Spinal cord (tissue), 10 donors: ENCODE measurements at places on chromosomes 7 and 10. TPM values are rescaled to one million over a fixed set of nuclear protein-coding genes. Genes with fewer than 3 reads are reported as not detected.

The FAM25A gene
- not detected for total RNA-seq

The ATP6V1F gene
- 82.8 TPM for total RNA-seq

The UNCX gene
- total RNA-seq: 0.69 TPM

The TDRD1 gene
- total RNA-seq: 1.9 TPM

The STAM gene
- 29.9 TPM for total RNA-seq

The ATP6V0A4 gene
- 1.3 TPM for total RNA-seq

The NKX2-3 gene
- total RNA-seq: not detected

The EIF5AL1 gene
- total RNA-seq: 0.10 TPM

The CCDC172 gene
- total RNA-seq: not detected

The NME8 gene
- 0.59 TPM for total RNA-seq

The GLUD1 gene
- total RNA-seq: 591 TPM

The AKR1C4 gene
- not detected for total RNA-seq

The SH2B2 gene
- 4.1 TPM for total RNA-seq

The LRRD1 gene
- 0.39 TPM for total RNA-seq

The HPS1 gene
- total RNA-seq: 27.2 TPM

The SPDYE6 gene
- total RNA-seq: not detected

The TRPV5 gene
- 0.11 TPM for total RNA-seq

The STEAP4 gene
- 0.28 TPM for total RNA-seq

The TSPAN12 gene
- 16.8 TPM for total RNA-seq

The OR6V1 gene
- not detected for total RNA-seq

The PTN gene
- 566 TPM for total RNA-seq

The CDNF gene
- 2.9 TPM for total RNA-seq

The JMJD1C gene
- 136 TPM for total RNA-seq

The NEUROG3 gene
- not detected for total RNA-seq

The INSYN2A gene
- total RNA-seq: 10.2 TPM

The FGFR2 gene
- total RNA-seq: 163 TPM

The BAIAP2L1 gene
- total RNA-seq: 2.0 TPM

The NHLRC2 gene
- total RNA-seq: 23.4 TPM

The ZNF786 gene
- total RNA-seq: 9.6 TPM

The KCNIP2 gene
- 11.0 TPM for total RNA-seq

The CLDN3 gene
- total RNA-seq: not detected

The SH2D4B gene
- 0.20 TPM for total RNA-seq

The CADPS2 gene
- 36.7 TPM for total RNA-seq

The TMEM225B gene
- 0.20 TPM for total RNA-seq

The NFE2L3 gene
- 5.4 TPM for total RNA-seq

The LRRN3 gene
- total RNA-seq: 84.8 TPM

The BHLHA15 gene
- total RNA-seq: 2.4 TPM

The TRIM50 gene
- not detected for total RNA-seq

The SMARCD3 gene
- 119 TPM for total RNA-seq

The ZNF736 gene
- 32.3 TPM for total RNA-seq

The MEIG1 gene
- 1.2 TPM for total RNA-seq

The CALML5 gene
- total RNA-seq: not detected

The TMEM176B gene
- 28.4 TPM for total RNA-seq

The LRRC18 gene
- total RNA-seq: 1.2 TPM

The CC2D2B gene
- 3.0 TPM for total RNA-seq

The ANKRD22 gene
- 0.17 TPM for total RNA-seq

The ATOH7 gene
- total RNA-seq: 0.39 TPM

The MGAM2 gene
- 0.10 TPM for total RNA-seq

The SPDYE16 gene
- total RNA-seq: 0.28 TPM

The GPC2 gene
- 9.8 TPM for total RNA-seq

The PCDH15 gene
- total RNA-seq: 20.7 TPM

The CDHR3 gene
- 9.0 TPM for total RNA-seq

The FZD8 gene
- 14.0 TPM for total RNA-seq

The CCDC7 gene
- 84.1 TPM for total RNA-seq

The CAV2 gene
- 30.7 TPM for total RNA-seq

The CLCN1 gene
- total RNA-seq: 0.28 TPM

The DDX56 gene
- total RNA-seq: 37.0 TPM

The AKR1B1 gene
- total RNA-seq: 71.8 TPM
